Stimulated activated CD4-positive, alpha-beta T cell treated with anti-CD3 and anti-CD28 coated beads, TNF-alpha, amount 100 ng/mL, for 1 hour (primary cell): ENCODE measurements at places on chromosomes 7 and 10.

DNA sequence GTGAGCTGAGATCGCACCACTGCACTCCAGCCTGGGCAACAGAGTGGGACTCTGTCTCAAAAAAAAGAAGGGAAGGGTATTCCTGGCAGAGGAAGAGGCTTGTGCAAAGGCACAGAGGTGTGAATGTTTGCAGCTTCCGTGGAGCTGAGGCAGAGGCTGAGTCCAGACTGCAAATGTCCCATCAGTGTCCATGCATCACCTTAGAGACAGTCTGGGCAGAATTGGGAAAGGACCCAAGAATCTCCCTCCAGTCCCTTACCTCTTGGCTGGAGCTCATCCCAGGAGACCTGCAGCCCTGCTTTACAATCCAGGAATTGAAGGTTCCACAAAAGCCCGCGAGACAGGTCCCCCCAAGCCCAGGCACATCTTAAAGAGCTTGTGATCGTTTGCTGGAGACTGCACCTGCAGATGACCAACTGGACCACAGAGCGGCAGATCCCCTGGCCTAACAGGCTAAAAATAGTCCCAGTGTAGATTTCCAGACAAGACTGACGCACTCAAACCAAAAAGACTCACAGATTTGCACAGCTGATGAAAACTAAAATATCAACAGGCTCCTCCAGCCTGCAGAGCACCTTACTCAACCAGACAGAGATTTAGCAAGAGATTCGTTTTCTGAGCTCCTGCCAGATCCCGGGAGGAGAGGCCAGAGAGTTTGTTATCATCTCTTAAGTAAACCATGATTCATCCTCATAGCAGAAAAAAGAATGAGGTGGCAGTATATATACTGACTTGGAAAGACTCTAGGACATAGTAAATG lies 22.9 kb upstream of the NANOS1 start:
- DNase-seq = no peak

DNA sequence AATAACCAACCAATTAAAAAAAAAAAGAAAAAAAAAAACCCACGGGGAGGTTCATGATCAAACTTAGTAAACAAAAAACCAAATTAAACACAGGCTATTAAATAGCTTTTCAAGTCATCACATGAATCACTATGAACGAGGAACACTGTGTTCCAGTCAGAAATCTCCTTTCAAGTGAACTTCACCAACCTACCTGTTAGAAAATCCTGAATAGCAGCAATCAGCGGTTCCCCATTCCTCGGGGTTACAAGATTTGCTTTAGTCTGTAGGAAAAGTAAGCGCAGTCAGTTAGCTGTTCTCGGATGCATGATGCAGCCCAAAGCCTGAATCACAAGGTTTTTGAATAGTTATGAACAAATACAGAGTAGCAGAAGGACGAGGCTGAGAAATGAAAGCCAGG lies 19.0 kb downstream of the POLR3A start:
- no peak for DNase-seq

GRCh38 chr10:54125098-54125747 lies 675.8 kb downstream of the PCDH15 start:
- DNase-seq = no peak

GRCh38 chr7:145774777-145775176 lies 341.8 kb upstream of the CNTNAP2 start:
- no peak for DNase-seq

GRCh38 chr10:51675088-51675487 lies 24.3 kb downstream of the CSTF2T start:
- DNase-seq = no peak

- no peak for DNase-seq
These were observed 93.7 kb upstream of the RPA3 start for GRCh38 chr7:7812112-7812511.

- DNase-seq = no peak
These were observed 15.6 kb downstream of the MBL2 start for GRCh38 chr10:52756966-52757365.

DNA sequence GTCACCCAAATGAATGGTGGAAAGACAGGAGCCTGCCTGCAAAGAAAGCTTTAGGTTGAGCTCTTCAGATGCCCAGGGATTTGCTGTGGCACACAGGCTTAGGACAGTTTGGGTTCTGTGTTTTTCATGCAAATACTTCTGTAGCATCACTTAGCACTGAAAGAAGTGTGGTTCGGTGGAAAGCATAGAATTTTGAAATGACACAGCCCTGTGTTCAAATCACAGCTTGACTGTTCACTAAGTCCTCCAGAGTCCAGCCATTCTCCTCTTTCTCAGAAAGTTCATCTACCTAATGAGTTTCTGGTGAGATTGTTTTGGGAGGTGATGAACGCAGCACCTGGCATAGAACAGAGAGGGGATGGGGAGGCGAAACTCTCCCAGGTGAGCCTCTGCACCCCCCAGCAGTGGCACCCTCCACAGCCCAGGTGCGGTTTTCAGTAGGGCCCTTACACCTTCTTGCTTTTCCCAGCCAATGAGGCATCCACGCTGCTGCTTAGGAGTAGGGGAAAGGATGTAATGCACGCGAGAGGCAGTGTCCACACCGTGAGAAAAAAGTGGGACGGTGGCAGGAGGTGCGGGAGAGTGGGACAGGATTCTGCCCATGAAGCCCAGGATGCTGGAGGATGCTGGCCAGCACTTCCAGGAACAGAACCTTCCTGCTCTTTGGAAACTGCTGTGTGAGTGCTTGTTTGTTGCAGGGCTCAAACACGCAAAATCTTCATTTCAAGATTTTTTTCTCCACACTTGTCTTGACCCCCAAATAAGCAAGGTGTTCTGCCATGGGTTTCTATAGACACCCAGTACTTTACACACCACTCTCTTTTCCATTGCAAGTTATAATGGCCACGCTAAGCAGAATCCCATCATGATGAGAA lies 11.6 kb downstream of the EN2 start:
- DNase-seq = no peak

- no peak for DNase-seq
These were observed 954.2 kb downstream of the PCDH15 start for GRCh38 chr10:53846809-53847208.

- no peak for DNase-seq
These were observed 89.2 kb downstream of the CARD11 start for GRCh38 chr7:2954433-2954853.

DNA sequence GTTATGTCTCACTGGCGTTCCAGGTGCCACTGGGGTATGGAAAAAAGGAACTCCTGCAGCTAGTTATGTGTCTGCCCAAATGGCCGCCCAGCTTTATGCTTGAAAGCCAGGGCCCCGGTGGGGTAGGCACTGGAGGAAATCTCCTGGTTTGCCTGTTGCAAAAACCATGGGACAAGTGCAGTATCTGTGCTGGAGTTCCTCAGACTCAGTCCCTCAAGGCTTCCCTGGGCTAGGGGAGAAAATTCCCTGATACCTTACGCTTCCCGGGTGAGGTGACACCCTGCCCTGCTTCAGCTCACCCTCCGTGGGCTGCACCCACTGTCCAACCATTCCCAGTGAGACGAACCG lies 90.3 kb upstream of the CDK6 start:
- no peak for DNase-seq

GRCh38 chr10:111973826-111974225 lies 209.7 kb downstream of the GPAM start:
- no peak for DNase-seq
